LHCN-M2 (cell line): ENCODE measurements at places on chromosomes 1 and 21.

DNA sequence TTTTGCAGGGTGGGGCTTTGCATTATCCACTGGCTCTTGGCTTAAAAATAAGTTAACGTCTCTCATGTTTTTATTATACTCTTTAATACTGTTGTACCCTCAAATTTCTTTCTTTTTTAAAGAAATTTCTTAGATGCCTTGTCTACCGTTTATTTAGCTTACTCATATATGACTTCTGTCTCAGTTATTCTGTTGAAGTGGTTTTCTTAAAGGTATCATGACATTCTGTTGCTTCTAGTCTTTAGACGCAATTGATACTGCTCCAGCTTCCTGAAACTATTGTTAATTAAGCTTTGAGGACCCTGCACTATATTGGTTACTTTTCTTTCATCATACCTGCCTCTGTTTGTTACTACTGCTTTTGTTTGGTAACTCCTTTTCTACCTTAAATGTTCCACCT lies 11.7 kb downstream of the PKN2 start:
- DNase-seq, result peak; percentile 22

DNA sequence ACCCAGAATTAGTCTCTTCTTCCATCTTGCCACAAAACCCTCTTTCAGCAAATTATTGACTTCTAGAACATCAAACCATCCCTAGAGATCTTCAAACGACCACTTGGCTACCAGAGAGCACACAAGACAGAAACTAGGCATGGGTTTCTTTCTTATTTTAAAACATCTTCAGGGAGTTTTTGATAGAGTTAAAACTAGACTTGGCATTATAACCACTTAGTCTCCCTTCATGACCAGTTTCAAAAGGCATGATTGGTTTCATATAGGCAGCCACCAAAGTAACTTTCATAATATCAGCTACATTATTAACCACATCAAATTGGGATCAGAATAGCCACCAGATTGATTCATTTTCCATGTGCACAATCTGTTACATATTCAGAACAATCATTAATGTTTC lies 368.4 kb upstream of the GREM2 start:
- DNase-seq, result no peak

DNA sequence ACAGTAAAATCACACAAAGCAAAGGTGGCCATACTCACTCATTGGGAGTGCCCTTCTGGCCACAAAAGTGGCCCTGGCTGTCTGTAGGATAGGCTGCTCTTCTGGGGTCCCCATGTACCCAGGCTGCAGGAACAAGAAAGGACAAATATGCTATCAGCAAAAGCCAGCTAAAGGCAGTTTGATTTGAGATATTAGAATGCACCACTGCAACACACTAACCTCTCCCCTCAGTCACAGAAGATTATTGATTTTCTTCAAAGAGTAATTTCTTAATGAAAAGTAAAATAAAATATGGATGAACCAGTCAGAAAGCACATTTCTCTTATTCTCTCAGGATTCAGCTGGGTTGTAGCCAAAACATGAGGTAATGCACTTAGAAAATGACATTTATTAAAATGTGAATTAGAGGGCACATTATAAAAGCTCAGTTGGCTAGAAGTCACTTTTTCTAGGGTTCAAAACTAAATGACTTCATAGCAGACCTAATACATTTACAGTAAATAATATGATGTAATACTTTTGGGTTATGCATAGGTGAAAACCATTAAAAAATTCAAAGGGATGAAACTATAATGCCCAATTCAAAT lies 140.8 kb downstream of the LHX8 start:
- DNase-seq, result no peak

GRCh38 chr1:101178341-101178687 lies 58.5 kb upstream of the S1PR1 start:
- no peak for DNase-seq

GRCh38 chr1:30466026-30466425 lies 257.4 kb downstream of the MATN1 start:
- no peak for DNase-seq

GRCh38 chr1:17194133-17194475 lies 10.8 kb upstream of the PADI1 start:
- DNase-seq, result no peak

GRCh38 chr1:40435876-40436275 lies 14.4 kb upstream of the ZFP69B start:
- DNase-seq, result no peak

- peak; percentile 65 for DNase-seq
Observed at GRCh38 chr1:71881611-71882010, 400.7 kb downstream of the NEGR1 start.

- DNase-seq, result no peak
Observed at GRCh38 chr1:44272992-44273391, 59.7 kb downstream of the DMAP1 start.

DNA sequence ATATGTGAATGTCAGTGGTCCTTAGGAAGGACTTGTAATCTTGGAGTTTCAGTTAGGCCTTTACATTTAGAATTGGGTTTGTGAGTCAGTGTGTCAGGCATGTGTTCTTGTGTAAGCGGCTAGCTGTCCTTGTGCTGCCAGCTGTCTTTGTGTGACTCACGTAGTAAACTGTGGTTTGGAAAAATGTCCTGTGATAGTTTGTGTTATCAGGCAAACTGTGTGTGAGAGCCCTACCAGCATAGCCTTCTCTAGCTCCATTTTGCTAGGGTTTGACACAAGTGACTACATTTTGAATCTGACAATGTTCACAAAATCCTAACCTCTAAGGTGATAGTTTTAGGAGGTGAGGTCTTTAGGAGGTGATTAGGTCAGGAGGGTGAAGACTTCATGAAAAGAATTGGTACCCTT lies 6.9 kb upstream of the SLC35D1 start:
- DNase-seq, result peak; percentile 99

DNA sequence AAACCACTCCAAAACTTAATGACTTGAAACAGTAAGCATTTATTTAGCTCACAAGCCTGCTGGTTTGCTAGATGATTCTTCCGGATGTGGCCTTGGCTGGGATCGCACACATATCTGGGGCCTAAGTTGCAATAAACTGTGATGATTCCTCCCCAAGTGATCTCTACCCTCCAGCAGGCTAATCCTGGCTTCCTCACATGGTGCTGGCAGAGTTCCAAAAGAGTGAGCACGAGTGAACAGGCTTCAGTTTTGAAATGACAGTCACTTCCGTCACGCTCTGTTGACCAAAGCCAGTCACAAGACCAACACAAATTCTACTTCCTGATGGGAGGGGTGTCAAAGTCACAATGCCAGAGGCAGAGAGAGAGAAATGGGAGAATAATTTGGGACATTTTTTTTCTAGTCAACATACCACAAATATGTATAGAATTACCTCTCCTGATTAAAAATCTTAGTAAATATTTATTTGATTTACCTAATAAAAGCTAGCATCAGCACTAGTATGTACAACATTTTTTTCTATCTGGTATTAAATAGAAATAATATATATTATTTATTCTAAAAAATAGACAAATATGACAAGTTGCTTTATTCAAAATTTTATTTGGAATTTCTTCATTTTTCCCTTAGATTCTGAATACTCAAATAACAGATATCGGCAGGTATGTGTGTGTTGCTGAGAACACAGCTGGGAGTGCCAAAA lies 292.7 kb downstream of the TPR start:
- DNase-seq, result peak; percentile 67

DNA sequence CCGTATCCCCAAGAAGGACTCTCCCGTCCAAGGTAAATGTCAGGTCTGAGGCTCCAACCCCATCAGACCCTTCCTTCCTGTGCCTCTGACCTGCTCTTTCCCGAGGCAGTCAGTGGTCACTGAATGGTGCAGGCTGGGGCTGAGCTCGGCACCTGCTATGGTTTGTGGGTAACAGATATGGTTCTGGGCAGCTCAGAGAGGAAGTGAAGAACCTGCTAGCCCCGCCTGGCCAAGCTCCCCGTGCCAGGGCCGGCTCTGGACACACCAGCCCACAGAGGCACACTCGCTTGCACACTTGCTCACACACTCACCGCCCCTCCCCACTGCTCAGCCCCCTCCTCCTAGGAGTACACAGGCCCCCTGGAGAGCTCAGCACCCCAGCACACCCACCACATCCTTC lies 16.4 kb downstream of the NCMAP start:
- no peak for DNase-seq

- no peak for DNase-seq
Observed at GRCh38 chr1:42979896-42980800, 21.5 kb upstream of the SLC2A1 start.

DNA sequence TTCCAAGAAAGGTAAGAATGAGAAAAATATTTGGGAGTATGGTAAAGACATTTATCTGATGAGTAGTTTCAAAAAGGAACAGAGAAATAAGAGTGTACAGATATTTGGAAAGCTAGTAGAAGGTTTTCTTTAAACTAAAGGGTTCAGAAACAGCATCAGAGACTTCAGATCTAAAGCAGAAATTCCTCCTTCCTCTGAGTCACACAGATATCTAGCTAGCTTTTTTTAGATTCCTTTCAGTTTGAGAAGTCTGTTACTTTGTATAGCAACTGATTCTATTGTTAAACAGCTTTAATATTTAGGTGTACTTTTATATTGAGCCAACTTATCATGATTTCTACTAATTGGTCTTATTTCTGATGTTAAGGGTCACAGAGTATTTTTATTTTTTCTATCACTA lies 4.7 kb downstream of the AMY2B start:
- DNase-seq, result no peak

DNA sequence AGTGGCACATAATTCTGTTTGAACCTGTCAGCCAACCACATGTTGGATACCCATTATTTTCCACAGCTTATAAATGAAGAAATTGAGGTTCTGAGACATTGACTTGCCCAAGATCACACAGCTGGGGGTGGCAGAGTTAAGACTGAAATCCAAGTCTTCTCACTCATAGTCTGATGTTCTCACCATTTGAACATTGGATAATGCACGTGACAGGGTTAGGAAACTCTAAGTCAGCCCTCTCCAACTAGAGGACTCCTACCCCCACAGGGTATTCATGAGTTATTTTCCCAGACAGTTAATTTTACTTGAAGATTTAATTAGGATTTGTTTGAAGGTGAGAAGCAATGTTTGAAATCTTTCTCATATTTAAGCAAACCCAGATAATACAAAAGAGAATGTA lies 38.1 kb upstream of the C1orf105 start:
- no peak for DNase-seq

- DNase-seq, result no peak
Observed at GRCh38 chr1:113129529-113130185, 56.7 kb downstream of the LRIG2 start.

DNA sequence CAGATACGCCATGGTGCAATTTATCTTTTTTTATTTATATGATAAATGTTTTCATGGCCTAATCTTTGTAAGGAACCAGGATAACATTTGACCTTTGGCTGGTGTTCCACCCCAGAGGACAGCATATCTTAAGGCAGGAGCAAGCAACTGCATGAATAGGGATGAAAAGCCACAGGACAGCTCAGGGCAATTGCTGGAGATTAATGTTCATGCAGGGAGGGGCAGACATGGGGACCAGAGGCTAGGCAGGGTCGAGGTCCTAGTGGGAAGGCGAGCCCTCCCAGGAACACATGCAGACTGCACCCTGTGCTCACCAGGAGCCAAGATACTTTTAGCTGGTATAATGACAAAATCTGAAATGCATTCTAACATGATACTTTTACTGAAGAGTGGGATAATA lies 74.4 kb upstream of the HAO2 start:
- no peak for DNase-seq

- no peak for DNase-seq
Observed at GRCh38 chr1:169468982-169469381, 16.8 kb downstream of the SLC19A2 start.

DNA sequence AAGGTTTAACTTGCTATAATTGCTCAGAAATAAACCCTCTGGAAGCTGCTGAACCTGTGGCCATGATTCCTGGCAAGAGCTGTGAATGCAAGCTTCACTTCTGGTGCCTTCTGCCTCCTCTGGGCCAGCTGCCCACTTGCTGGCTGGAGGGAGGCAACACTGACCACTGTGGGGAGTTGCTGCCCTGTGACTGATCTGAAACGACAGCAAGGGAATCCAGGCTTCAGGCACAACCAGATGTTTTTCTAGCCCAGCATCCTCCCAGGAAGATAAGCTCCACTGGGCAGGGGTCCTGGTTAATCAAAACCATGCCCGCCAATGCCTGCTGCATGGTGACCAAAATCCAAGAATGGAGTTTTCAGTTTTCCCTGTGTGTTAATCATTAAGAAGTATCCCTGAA lies 180.0 kb upstream of the HMGB4 start:
- DNase-seq, result no peak

GRCh38 chr1:53995683-53996082 lies 22.3 kb downstream of the LDLRAD1 start:
- no peak for DNase-seq

- no peak for DNase-seq
Observed at GRCh38 chr1:52683367-52683940, 14.7 kb downstream of the COA7 start.

- DNase-seq, result peak; percentile 77
Observed at GRCh38 chr1:243254233-243254926, 701 bp downstream of the CEP170 start.

GRCh38 chr1:52552505-52553361 lies at the start of gene TUT4:
TSS of gene TUT4 (minus strand) at chr1:52553092. CDS start at chr1:52526280, 26,812 bp downstream.
- peak; percentile 81 for DNase-seq

DNA sequence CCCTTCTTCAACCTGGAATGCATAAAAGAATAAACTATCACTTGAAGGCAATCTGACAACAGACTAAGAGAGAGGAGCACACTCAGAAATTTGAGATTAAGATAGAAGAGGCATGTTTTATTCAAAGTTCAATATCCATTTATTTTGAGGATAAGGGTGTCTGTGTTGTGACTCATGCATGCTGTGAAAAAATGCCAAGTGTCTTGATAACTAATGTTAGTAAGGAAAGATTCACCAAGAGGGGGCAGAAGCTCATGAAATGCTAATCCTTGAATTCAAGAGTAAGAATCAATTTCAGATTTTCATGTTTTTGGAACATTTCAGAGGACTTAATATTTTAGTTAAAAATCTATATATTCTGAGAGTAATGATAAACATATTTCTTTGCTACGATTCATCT lies 94.0 kb downstream of the IFI44 start:
- DNase-seq, result peak; percentile 68

GRCh38 chr1:158017800-158018595 lies 24.6 kb downstream of the KIRREL1 start:
- DNase-seq, result no peak

DNA sequence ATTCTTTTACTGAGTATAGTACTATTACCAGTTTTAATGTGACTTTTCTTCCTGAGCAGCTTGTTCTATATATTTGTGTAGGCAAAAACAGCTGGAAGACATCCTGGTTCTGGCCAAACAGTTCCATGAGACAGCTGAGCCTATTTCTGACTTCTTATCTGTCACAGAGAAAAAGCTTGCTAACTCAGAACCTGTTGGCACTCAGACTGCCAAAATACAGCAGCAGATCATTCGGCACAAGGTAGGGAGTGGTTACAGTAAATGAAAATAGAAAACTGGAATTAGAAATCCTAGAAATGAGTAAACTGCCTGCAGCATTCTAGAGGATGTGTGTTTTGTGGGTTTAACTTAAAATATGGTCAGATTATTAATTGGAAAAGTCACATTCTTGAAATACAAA lies 64.1 kb upstream of the BMP8A start:
- DNase-seq, result no peak

- no peak for DNase-seq
Observed at GRCh38 chr1:245881767-245882391, 625.2 kb downstream of the SMYD3 start.
